ENCODE measurements at places on chromosomes 11 and 22.

GRCh38 chr22:26066534-26066933 is 102.7 kb upstream of the SEZ6L start:
- no peak for DNase-seq

GRCh38 chr22:43006753-43007152 is 8.2 kb downstream of the PACSIN2 start:
- DNase-seq: no peak

DNA sequence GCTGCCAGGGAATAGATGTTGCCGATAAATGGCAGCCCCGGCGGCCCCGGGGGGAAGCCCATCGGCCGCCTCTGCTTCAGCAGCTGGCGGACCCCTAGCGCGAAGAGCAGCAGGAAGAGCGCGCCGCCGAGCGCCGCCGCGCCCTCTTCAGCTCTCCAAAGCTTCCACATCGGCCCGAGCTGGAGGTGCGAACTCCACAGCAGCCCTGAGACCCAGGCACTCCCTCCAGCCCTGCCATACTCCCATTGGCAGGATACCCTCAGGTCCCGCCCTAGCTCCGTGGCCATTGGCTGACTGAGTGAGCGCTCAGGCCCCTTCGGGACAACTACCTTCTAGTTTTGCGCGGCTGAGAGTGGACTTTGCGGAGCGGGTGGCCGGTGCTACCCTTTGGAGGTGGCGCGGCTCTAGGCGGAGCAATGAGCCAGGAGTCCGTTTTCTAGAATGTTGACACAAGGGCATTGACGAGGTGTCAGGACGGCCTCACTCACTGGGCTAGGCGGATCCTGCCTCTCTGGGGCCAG is at the start of gene CYP2R1:
Gene CYP2R1, minus strand, starts transcription at position 196 of the 521 bp plus-strand sequence. Its CDS starts 26 bp downstream, at position 170.
- peak; percentile 92 for DNase-seq

GRCh38 chr11:119691701-119692539 is 37.1 kb downstream of the NECTIN1 start:
- DNase-seq: no peak

DNA sequence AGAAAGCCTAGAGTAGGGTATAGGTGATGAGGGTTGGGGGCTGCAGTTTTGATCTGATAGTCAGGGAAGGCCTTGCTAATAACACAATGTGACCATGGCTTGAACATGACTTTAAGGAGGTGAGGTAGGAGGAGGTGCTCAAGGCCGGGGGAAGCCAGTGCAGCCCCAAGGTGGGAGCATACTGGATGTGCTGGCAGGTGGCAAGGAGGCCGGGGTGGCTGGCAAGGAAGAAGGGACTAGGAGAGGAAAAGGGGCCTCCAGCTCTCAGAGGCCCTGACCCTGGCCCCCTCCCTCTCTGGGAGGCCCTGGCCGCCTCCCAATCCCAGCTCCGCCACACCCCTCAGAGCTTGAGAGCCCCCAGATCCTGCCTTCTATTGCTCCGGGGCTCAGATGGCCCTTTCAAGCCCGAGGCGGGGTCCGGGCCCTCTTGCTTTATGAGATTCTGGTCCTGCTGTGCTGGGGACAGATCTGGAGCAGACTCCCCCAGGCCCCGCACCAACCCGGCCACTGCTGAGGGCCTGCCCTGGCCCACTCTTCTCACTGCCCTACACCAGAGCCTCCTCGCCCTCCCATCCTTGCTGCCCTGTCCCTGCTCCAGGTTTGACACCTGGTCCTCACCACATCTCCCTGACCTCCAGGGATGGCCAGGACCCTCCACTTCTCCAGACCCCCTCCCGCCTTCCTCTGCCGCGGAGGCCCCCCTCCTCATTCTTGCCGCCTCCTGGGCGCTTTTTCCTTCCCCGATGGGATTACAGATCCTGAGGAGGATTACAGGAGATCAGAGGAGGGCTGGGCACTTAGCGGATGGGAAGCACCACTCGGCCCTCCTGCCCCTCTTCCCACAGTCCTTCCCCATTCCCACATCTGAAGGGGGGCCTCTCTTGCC is 1.8 kb downstream of the PITPNM1 start:
- DNase-seq: no peak

DNA sequence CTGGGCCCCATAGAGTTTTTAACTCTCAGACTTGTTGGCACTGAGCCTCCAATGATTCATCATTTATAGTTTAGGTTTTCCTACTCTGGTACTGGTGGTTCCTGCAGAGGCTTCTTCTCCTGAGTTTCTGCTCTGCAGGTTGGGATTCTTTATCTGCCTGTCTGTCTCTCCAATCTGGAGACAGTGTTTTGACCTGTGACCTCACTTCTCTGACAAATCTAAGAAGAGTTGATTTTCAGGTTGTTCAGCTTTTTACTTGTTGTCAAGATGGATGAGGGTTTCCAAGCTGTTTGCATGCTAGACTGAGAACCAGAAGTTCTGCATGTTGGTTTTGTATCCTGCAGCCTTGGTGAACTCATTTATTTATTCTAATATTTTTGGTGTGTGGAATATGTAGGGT is 63.9 kb downstream of the JAM3 start:
- no peak for DNase-seq

DNA sequence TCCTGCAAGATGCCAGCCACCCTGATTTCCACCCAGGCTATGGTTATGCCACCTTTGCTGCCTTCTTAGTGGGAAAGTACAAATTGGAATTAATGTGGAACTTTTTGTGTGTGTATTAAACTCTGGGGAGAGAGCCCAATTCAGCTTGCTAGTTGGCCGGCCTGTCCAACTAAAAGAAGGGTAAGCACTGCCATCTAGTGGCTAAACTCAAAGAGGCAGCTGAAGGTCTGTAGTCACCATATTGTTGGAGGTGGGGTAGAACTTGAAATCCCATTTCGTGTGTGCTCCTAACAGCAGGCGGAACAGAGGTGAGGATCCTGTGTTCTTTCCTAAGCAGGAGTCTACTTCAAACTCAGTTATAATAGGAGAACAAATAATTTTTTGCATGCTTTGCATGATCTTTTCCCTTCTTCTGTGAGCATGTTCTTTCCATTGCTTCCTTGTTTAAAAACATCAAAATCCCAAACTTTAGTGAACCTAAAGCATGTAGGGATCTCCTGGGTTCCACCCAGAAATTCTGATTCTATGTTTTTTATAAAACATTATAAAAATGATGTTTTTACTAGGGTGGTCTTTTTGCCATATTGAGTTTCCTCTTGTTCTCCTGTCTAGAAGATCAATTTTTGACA is 138.8 kb upstream of the SORL1-AS1 start:
- peak; percentile 79 for DNase-seq

DNA sequence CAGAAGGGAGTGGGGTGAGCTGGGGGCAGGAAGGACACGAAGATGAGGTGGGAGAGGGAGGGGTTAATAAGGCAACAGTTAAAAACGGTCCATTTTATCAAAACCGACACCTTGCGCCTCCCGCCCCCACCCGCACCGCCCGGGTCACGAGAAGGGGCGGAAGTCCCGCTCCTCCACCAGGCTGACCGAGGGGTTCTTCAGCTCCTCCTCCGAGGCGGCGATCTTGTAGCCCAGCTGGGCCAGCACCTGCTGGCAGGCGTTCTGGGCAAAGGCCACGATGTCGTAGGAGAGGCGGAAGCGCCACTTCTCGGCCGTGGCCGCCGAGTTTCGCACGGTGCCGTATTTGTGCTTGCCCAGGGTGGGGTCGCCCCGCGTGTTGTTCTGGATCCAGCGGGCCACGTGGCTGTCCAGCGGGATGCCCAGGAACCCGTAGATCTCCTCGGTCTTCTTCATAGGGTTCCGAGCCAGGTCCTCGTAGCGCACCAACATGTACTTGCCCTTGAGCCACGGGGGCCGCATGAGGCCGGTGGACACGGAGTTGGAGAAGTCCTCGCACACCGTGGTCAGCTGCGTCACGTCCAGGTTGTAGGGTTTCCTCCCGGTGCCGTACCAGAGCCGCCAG is 15.8 kb downstream of the CHST1 start:
- DNase-seq: no peak
